ENCODE measurements at places on chromosomes 7 and 10. TPM values are rescaled to one million over a fixed set of nuclear protein-coding genes. Genes with fewer than 3 reads are reported as not detected.

AOAH gene
- not detected for total RNA-seq

SLC26A5 gene
- not detected for total RNA-seq

ZNF479 gene
- not detected for total RNA-seq

INMT gene
- total RNA-seq, result 7.0 TPM
